ENCODE measurements at places on chromosomes 12 and 14. TPM values are rescaled to one million over a fixed set of nuclear protein-coding genes. Genes with fewer than 3 reads are reported as not detected.

The AMN gene
- total RNA-seq = 12.4 TPM

The CMA1 gene
- total RNA-seq = not detected

The MIP gene
- not detected for total RNA-seq

The CHGA gene
- not detected for total RNA-seq

All from pericardium fibroblast (primary cell).